ENCODE measurements at places on chromosomes 4 and X. TPM values are rescaled to one million over a fixed set of nuclear protein-coding genes. Genes with fewer than 3 reads are reported as not detected.

GRCh38 chrX:150038986-150039599, 100.8 kb upstream of the EOLA2 start:
- H3K27ac ChIP-seq: no peak overlapping the region
- no peak for DNase-seq
- no peaks in the 10 kb centered on the region for H3K36me3 ChIP-seq
- no peaks in the 10 kb centered on the region for H3K4me1 ChIP-seq
- H3K27me3 ChIP-seq: no peaks in the 10 kb centered on the region

- no peak for DNase-seq
- H3K27ac ChIP-seq: no peak overlapping the region
- no peaks in the 10 kb centered on the region for H3K36me3 ChIP-seq
Measured at GRCh38 chr4:181121733-181122132, 1121.5 kb upstream of the TENM3 start.

DNA sequence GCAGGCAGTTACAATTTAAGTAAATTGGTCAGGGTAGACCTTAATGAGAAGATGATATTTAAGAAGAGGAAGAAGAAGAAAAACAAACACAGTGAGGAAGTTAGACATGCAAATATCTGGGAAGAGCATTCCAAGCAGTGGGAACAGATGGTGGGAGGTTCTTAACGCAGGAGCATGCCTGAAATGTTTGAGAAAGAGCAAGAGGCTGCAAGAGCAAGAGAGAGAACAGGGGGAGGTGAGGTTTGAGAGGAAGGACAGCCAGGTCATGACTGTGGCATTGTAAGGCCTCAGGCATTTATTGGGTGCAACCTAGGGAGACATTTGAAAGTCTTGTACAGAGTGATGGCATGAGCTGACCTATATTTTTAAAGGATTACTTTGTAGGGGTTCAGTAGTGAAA, 136.0 kb downstream of the UGT8 start:
- no peak overlapping the region for H3K4me3 ChIP-seq
- H3K4me1 ChIP-seq: peaks cover 15% of the 10 kb centered on the region
- H3K36me3 ChIP-seq: no peaks in the 10 kb centered on the region
- H3K27me3 ChIP-seq: no peaks in the 10 kb centered on the region

Gene ZFP92
- total RNA-seq: 1.4 TPM

DNA sequence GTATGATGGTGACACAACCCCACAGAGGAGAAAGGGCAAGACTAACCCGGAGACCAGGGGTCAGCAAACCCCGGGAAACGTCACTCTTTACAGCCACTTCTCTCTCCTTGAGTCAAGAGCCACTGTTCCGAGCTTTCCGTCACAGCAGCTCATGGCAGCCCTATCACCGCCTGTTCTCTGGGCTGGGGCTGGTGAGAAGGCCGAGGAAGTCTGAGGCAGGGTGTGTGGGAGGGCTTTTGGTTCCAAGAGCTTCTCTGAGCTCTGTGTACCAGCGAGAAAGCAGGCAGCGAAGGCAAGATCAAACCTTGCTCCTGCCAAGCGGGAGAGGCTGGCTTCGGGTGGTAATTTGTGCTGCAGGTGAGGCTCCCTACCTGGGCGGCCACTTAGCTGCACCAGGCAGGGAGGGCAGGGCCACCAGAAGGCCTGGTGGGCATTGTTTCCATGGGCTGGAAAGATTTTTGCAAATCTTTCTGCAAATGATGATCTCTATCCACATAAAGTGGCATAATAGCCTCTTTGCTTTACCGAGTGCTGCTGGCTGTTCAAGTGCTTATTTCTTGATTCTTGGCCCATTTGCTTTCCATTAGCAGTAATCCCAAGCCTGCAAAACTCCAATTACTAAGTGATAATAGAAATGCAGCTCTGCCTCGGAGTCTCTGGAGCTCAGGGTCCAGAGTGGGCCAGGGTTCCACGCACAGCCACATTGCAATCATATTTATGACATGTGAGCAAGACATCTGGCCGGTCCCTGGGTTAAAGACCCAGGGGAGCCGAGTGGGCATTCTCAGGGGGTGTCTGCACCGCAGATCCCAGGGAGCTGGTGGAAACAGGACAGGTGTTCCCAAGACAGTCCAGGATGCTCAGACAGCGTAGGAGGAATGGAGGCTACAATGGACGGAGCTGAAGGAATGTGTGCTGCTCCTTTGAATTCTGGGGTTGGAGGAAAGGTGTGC, 41.5 kb downstream of the DCTD start:
- DNase-seq: no peak
- H3K4me3 ChIP-seq: no peak overlapping the region
- H3K4me1 ChIP-seq: no peaks in the 10 kb centered on the region
- H3K36me3 ChIP-seq: peaks cover 6% of the 10 kb centered on the region
- no peak overlapping the region for H3K27ac ChIP-seq
- no peaks in the 10 kb centered on the region for H3K27me3 ChIP-seq

Gene SNCA
- 18.3 TPM for total RNA-seq

- H3K36me3 ChIP-seq: no peaks in the 10 kb centered on the region
- H3K27me3 ChIP-seq: peaks cover 2% of the 10 kb centered on the region
- H3K4me3 ChIP-seq: no peak overlapping the region
- no peak for DNase-seq
Measured at GRCh38 chr4:7652451-7652881, 217.7 kb upstream of the PSAPL1 start.

- peaks cover 4% of the 10 kb centered on the region for H3K36me3 ChIP-seq
- peaks cover 6% of the 10 kb centered on the region for H3K4me1 ChIP-seq
- H3K27me3 ChIP-seq: no peaks in the 10 kb centered on the region
- H3K4me3 ChIP-seq: no peak overlapping the region
- no peak for DNase-seq
Measured at GRCh38 chr4:3410401-3411135, 31.2 kb upstream of the HGFAC start.

Gene MAGEB17
- total RNA-seq: not detected

DNA sequence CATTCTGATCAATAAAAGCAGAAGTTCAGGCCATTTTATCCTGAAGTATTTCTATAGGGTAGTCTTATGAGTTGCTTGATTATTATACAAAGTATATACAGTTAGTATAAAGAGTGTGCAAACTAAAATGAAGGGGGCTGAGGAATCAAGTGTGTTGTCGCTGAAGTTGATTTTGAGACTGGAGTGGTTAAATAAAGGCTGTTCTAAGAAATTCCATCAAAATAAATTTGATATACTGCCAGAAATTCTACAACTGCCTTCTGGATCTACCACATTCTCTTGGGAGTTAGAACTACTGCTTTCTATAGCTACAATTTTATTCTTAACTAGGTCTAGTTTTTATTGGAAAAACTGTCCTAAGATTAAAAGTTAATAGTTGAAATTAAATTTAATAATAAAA, 12.4 kb downstream of the EDNRA start:
- no peak for DNase-seq
- no peaks in the 10 kb centered on the region for H3K27me3 ChIP-seq
- peak overlapping the region; percentile 91 for H3K27ac ChIP-seq
- peaks cover 25% of the 10 kb centered on the region for H3K36me3 ChIP-seq
- peak overlapping the region; percentile 20 for H3K4me3 ChIP-seq
- H3K4me1 ChIP-seq: peaks cover 68% of the 10 kb centered on the region

DNA sequence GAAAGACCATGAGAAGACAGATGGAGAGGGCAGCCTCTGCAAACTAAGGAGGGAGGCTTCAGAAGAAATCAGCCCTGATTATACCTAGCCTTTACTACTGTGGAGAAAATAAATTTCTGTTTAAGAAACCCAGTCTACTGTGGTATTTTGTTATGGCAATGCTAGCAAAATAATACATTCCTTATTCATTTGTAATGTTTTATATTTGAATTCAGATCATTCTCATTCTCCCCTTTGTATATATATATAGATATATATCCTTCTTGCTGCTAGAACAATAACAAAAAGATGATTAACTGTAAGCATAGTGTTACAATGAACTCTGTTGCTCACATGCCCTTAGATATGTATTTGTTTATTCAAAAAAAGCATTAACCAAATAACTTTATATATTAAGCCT, 22.5 kb downstream of the DMD start:
- no peaks in the 10 kb centered on the region for H3K27me3 ChIP-seq
- H3K27ac ChIP-seq: no peak overlapping the region
- H3K36me3 ChIP-seq: no peaks in the 10 kb centered on the region

- H3K4me1 ChIP-seq: no peaks in the 10 kb centered on the region
- no peak overlapping the region for H3K27ac ChIP-seq
- H3K27me3 ChIP-seq: peaks cover 6% of the 10 kb centered on the region
- no peak overlapping the region for H3K4me3 ChIP-seq
Measured at GRCh38 chr4:89438102-89438831, 130.7 kb upstream of the GPRIN3 start.

Gene F11
- not detected for total RNA-seq

Gene JCHAIN
- total RNA-seq: 0.16 TPM

Gene PPARGC1A
- total RNA-seq: 3.7 TPM

- DNase-seq: no peak
- H3K27ac ChIP-seq: peak overlapping the region; percentile 17
- H3K4me3 ChIP-seq: no peak overlapping the region
- H3K4me1 ChIP-seq: peaks cover 22% of the 10 kb centered on the region
Measured at GRCh38 chr4:53497487-53498244, 93.6 kb downstream of the LNX1 start.

Gene PTTG2
- not detected for total RNA-seq

- H3K4me3 ChIP-seq: no peak overlapping the region
- H3K27me3 ChIP-seq: no peaks in the 10 kb centered on the region
- H3K4me1 ChIP-seq: no peaks in the 10 kb centered on the region
Measured at GRCh38 chrX:29318012-29318411, 730.8 kb downstream of the IL1RAPL1 start.

Gene STARD8
- 7.1 TPM for total RNA-seq

GRCh38 chr4:159305129-159305528, 202.2 kb downstream of the RAPGEF2 start:
- peaks cover 1% of the 10 kb centered on the region for H3K4me1 ChIP-seq
- peaks cover 22% of the 10 kb centered on the region for H3K36me3 ChIP-seq
- H3K4me3 ChIP-seq: no peak overlapping the region
- no peak overlapping the region for H3K27ac ChIP-seq
- no peak for DNase-seq

GRCh38 chr4:116636917-116637316, 448.5 kb downstream of the TRAM1L1 start:
- H3K36me3 ChIP-seq: no peaks in the 10 kb centered on the region
- no peak for DNase-seq
- no peaks in the 10 kb centered on the region for H3K27me3 ChIP-seq
- H3K4me3 ChIP-seq: no peak overlapping the region
- H3K4me1 ChIP-seq: peaks cover 15% of the 10 kb centered on the region

Gene PAGE2B
- not detected for total RNA-seq

DNA sequence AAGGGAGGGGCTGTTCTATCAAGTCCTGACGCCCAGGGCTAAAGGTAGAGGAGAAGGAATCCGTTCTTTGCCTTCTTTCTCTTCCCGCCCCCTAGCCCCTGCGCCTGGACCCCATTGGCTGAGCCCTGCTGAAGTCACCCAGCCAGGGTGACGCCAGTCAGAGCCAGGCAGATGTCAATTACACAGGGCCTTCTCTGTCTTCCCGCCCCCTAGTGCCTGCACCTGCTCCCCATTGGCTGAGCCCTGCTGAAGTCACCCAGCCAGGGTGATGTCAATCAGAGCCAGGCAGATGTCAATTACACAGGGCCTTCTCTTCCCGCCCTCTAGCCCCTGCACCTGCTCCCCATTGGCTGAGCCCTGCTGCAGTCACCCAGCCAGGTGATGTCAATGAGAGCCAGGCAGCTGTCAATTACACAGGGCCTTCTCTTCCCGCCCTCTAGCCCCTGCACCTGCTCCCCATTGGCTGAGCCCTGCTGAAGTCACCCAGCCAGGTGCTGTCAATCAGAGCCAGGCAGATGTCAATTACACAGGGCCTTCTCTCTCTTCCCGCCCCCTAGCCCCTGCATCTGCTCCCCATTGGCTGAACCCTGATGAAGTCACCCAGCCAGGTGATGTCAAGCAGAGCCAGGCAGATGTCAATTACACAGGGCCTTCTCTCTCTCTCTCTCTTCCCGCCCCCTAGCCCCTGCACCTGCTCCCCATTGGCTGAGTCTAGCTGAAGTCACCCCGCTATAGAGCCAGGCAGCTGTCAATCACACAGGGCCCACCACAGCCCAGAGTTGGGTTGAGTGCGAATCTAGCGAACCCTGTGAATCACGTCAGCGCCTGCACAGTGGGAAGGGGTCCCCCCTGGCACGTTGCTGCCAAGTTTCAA, 46.4 kb downstream of the ASMT start:
- peaks cover 14% of the 10 kb centered on the region for H3K4me1 ChIP-seq
- no peak for DNase-seq
- no peak overlapping the region for H3K27ac ChIP-seq
- no peaks in the 10 kb centered on the region for H3K27me3 ChIP-seq
- H3K36me3 ChIP-seq: no peaks in the 10 kb centered on the region
- no peak overlapping the region for H3K4me3 ChIP-seq

Gene STPG2
- 0.85 TPM for total RNA-seq

Gene ATP1B4
- total RNA-seq: not detected

GRCh38 chr4:147714575-147715401, 17.1 kb upstream of the ARHGAP10 start:
- no peak overlapping the region for H3K27ac ChIP-seq
- H3K27me3 ChIP-seq: no peaks in the 10 kb centered on the region
- DNase-seq: no peak
- H3K4me1 ChIP-seq: peaks cover 27% of the 10 kb centered on the region

Gene IQSEC2
- 22.2 TPM for total RNA-seq

GRCh38 chr4:127788517-127788916, 6.4 kb downstream of the HSPA4L start:
- H3K27me3 ChIP-seq: peaks cover 10% of the 10 kb centered on the region
- DNase-seq: no peak
- H3K36me3 ChIP-seq: no peaks in the 10 kb centered on the region
- no peak overlapping the region for H3K27ac ChIP-seq

DNA sequence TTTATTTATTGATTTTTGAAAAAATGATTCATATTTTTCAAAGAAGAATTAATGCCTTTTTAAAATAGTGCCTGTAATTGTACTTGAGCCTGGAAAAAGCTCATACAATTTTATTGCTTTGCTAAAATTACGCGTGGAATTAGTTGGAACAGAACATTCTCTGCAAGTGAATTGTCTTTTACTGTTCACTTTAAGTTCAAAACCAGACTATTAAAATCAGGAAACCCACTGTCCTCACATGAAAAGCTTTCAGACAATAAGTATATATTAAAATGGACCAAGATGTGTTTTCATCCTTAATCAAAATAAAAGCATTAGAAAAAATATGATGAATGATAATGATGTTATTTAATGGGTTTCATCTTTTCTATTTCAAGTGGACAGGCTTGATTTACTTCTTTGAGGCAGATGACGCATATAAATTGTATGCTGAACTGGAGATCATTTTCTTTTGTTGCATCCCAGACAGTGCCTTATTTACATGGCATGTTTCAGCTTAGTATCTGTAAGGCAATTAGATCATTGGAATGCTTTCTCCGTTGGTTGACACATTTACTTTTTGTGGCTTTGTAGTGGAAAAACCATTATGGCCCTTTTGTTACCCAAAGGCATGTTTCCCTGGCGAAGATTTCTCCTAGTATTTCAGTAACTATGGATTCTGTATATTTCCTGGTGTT, 299.0 kb upstream of the MAGEC2 start:
- H3K4me3 ChIP-seq: no peak overlapping the region
- H3K36me3 ChIP-seq: no peaks in the 10 kb centered on the region
- no peak overlapping the region for H3K27ac ChIP-seq
- no peak for DNase-seq
- H3K4me1 ChIP-seq: no peaks in the 10 kb centered on the region
- H3K27me3 ChIP-seq: no peaks in the 10 kb centered on the region

All from mesothelial cell of epicardium (in vitro differentiated cells).